ENCODE measurements at places on chromosomes 3 and 15.

- no peak for DNase-seq
These were observed 240.1 kb upstream of the MEIS2 start for GRCh38 chr15:37340438-37340837.

DNA sequence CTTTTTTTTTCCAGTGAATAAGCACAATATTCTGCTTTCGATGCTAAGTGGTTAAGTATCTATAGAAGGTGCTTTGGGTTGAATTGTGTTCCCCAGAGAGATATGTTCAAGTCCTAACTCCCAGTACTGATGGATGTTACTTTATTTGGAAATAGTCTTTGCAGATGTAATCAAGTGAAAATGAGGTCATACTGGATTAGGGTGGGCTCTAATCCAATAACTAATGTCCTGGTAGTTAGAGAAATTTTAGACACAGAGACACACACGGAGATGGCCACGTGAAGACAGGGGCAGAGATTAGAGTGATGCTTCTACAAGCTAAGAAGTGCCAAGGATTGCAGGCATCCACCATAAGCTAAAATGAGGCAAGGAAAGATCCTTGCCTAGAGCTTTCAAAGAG is 662.3 kb downstream of the NAALADL2 start:
- DNase-seq = no peak

GRCh38 chr3:32137870-32138269 is 31.4 kb downstream of the GPD1L start:
- DNase-seq = no peak

- no peak for DNase-seq
These were observed 1.5 kb downstream of the CELF6 start for GRCh38 chr15:72318408-72318942.

DNA sequence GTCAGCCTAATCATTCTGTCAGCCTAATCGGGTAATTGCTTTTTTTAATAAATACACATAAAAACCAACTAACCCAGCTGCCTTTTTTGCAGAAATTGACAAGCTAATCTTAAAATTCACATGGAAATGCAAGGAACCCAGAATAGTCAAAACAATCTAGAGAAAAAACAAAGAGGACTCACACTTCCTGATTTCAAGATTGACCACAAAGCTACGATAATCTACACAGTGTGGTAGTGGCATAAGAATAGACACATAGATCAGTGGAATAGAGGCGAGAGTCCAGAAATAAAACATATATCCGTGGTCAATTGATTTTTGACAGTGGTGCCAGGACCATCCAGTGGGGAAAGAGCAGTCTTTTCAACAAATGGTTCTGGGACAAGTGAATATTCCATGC is 2.4 kb upstream of the C3orf20 start:
- no peak for DNase-seq

DNA sequence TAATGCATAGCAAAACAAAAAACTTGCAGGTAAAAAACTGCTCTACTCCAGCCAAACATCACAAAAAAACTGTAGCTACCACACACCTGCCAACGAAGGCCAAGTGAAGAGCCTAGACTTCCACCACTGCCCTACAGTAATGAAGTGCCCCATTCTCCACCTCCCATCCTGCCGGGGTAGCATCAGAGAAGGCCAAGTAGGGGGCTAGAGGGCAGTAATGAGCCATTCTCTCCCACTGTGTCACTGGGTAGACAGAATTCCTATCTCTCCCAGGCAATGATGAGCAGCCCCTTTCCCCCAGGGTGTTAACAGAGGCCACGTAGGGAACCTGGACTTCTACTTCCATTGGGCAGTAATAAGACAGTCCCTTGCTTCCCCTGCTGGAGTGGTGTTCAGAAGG is 9.5 kb downstream of the SEC22C start:
- DNase-seq = no peak

- no peak for DNase-seq
These were observed 289.2 kb downstream of the ROBO2 start for GRCh38 chr3:77329116-77329515.

DNA sequence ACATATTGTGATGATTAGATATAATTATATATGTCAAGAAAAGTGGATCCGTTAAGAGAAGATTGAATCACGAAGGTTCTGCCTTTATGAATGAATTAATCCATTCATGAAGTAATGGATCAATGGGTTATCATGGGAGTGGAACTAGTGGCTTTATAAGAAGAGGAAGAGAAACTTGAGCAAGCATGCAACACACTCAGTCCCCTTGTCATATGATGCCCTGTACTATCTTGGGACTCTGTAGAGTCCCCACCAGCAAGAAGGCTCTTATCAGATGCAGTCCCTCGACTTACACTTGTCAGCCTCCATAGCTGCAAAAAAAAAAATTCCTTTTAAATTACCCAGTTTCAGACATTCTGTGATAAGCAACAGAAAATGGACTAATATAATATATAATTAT is 301.9 kb downstream of the RAP2B start:
- no peak for DNase-seq

GRCh38 chr3:45688194-45688881 is 858 bp upstream of the SACM1L start:
- DNase-seq = no peak

- no peak for DNase-seq
These were observed 48.8 kb downstream of the UACA start for GRCh38 chr15:70714565-70714964.

- DNase-seq = no peak
These were observed 33.9 kb downstream of the PFN2 start for GRCh38 chr3:149936812-149937230.

DNA sequence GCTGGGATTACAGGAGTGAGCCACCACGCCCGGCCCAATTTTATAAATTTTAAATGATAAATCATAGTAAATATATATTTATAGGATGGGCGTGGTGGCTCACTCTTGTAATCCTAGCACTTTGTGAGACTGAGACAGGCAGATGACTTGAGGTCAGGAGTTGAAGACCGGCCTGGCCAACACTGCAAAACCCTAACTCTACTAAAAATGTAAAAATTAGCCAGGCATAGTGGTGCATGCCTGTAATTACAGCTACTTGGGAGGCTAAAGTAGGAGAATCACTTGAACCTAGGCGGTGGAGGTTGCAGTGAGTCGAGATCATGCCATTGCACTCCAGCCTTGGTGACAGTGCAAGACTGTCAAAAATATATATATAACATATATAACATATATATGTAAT is 26.4 kb downstream of the MFN1 start:
- no peak for DNase-seq

DNA sequence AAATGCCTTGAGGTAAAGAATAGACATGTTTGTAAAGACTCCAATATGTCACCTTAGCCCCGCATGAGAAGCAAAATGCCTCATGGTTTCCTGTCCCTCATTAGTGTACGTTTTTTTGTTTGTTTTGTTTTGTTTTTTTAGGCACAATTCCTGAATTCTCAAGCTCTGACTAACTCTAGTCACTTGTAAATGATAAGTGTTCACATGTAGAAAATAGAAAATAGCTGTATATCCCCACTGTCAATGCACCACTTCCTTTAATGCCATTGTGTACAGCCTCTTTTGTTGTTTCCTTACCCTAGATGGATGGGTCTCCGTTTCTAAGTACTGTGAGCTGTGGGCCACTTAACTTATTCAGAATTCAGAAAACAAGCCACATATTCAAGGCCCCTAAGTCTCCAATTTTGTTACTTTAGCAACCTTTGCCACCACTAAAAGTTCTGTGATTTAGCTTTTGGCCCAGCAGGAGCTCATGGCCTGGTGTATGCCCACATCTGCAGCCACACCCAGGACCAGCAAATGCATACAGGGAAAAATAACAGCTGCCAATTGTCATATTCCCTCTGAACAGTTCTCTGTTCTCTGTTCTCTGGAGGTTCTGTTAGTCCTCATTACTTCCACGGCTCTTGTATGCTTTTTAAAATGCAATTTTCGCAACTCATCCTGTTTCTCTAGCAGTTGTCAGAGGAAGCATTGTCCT is 655.5 kb downstream of the GBE1 start:
- no peak for DNase-seq

Measured in activated CD8-positive, alpha-beta memory T cell treated with anti-CD3 and anti-CD28 coated beads for 1 hour (primary cell).